ENCODE measurements at places on chromosomes 3 and 15.

- DNase-seq = peak; percentile 50
These were observed 497 bp downstream of the PARP16 start for GRCh38 chr15:65286069-65286703.

- DNase-seq = no peak
These were observed 1183.1 kb downstream of the ZPLD1 start for GRCh38 chr3:103617961-103618360.

GRCh38 chr15:81282911-81283310, 41.0 kb downstream of the STARD5 start:
- DNase-seq = no peak

- DNase-seq = no peak
These were observed 11.5 kb downstream of the GOLM2 start for GRCh38 chr15:44299997-44300396.

DNA sequence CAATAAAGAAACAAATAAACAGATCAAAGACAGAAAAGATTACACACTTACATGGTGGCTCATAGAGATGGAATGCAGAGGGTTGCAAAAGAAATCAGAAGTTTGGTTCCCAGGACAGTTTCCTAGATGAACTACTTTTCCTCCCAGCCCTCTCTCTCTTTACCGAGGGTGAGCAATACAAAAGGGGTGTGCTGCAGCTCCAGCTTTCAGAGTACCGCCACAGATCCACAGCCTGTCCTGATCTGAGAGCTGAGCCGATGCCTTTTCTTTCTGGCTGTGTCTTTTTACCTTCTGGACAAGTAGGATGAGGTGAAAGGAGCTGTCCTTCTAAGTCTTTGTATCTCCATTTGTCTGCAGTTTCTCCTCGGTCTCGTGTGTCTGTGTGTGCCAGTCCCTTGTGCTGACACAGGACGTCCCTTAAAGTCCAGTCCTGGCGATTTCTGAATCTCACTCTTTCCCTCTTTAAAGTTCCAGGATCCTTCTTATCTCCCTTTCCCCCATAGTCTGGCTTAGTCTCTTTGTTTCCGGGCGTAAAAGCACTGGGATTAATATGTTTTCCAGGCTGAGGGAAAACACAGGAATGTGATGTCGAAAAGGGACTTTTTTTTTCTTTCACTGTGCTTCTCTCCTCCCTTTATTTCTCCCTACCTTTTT, 540 bp downstream of the CCDC80 start:
- no peak for DNase-seq

- no peak for DNase-seq
These were observed 179.9 kb downstream of the RYR3 start for GRCh38 chr15:33490703-33491102.

- DNase-seq = no peak
These were observed 91.6 kb downstream of the CACNA2D3 start for GRCh38 chr3:54213907-54214306.

DNA sequence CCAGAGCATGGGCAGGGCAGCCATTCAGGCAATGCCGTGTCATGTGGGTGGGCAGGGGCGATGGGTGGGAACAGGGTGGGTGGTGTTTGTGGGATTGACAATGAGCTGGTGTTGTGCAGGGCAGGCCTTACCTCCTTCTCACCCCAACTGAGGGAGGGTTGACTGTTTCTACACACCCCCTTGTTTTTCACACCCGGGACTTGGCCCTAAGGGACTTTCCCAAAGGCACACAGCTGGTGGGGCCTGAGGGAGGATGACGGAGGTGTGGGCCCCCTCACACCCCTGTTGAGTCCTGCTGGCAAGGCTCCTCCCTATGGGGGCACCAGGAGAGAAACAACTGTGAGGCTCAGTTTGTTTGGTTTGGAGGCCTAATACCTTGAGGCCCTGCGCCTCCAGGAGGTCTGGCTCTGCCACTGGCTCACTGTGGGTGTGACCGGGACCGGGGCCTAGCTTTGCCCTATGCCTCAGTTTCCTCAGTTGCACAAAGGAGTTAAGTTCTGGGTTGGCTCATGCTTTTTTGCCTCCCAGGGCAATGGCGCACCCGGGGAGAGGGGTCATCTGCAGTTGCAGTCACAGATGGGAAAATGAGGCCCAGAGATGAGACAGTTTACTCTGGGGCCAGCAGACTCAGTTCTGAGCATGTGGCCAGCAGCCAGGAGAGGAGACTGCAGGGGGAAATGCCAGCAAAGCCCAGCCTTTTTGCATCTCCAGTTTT, 5.1 kb upstream of the DNAH1 start:
- no peak for DNase-seq

DNA sequence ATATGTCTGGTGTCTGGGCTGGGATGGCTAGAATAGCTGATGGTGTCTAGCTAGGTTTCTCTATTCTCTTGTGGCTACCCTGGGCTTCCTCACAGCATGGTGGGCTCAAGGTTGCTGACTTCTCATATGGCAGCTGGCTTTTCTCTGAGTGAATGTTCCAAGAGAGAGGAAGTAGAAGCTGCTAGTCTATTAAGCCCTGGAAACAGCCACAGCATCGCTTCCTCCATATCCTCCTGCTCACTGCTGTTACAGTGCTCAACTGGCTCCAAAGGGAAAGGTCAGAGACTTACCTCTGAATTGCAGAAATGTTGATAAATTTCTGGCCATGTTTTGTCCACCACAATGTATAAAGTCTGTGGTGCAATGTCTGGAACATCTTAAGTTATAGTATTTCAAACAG, 299.9 kb upstream of the ADAMTS9 start:
- DNase-seq = no peak

- DNase-seq = no peak
These were observed 57.5 kb upstream of the SETMAR start for GRCh38 chr3:4245671-4246070.

- no peak for DNase-seq
These were observed 104.5 kb downstream of the LSAMP start for GRCh38 chr3:116340680-116341216.

GRCh38 chr15:69016021-69016595, 1.6 kb downstream of the NOX5 start:
- no peak for DNase-seq

DNA sequence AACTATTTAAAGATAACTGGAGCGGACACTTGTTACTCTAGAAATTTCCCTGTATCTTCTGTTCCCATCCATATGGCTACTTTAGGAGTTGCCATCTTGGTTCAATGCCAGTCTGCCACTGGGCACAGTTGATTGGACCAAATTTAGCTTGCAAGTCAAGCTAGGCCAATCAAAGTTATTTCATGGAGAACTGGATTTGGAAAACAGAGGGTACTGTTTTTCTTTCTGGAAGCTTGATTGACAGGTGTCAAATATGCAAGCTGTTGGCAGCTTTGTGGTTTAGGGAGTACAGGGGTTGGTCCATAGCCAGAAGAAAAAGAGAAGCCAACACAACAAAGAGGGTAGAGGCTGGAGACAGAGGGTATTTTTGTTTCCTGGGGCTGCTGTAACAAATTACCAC, 33.4 kb upstream of the KLHL25 start:
- no peak for DNase-seq

DNA sequence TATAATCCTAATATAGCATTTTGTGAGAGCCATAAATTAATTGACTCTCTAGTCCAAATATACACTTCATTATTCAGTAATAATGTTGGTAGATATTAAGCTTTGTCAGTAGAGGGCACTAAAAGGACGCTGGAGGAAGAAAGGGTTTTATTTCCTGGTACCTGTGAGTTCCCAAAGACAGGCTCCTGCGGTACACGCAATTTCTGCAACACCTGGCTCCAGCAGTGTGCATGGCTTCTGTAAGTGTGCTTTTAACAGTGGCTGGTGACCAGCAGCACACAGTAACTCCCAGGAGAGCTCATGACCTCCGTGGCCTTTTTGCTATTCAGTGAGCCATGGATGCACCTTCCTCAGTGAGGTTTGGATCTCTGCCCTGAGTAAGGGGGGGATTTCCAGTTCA, 338.3 kb upstream of the ZNF385D start:
- peak; percentile 26 for DNase-seq

DNA sequence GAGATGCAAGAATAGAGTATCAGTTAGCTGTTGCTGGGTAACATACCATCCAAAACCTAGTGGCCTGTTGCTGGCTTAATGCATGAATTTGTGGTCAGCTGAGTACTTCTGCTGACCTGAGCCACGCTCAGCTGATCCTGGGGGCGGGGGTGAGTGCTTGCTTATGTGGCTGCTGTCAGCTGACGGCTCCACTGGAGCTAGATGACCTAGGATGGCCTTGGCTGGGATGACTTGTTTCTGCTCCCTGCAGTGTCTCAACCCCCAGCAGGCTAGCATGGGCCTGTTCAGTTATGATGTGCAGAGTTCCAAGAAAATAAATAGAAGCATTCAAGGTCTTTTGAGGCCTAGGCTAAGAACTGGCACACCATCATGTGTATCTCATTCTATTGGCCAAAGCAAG, 63.9 kb downstream of the FBLN2 start:
- DNase-seq = no peak

GRCh38 chr3:74605437-74605836, 9.0 kb downstream of the CNTN3 start:
- DNase-seq = peak; percentile 62

DNA sequence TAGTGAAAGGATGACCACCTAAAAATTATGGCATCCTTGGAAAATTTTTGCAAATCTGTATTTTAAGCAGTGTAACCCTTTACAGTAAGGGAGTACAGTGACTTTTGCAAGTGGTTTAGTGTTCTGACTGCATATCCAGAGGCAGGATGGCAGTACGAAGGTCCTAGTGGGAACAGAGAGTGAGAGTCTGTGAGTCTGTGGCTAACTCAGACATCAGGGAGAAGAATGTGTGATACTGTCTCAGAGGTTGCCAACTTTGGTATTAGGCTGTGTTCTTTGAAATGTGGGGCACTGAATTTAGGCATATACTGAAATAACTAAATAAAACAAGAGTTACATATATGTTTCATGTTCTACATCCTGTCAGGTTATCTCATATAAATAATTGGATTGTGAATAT, 25.7 kb downstream of the PRKCI start:
- no peak for DNase-seq

GRCh38 chr3:182258538-182259177, 534.6 kb upstream of the ATP11B start:
- peak; percentile 88 for DNase-seq

DNA sequence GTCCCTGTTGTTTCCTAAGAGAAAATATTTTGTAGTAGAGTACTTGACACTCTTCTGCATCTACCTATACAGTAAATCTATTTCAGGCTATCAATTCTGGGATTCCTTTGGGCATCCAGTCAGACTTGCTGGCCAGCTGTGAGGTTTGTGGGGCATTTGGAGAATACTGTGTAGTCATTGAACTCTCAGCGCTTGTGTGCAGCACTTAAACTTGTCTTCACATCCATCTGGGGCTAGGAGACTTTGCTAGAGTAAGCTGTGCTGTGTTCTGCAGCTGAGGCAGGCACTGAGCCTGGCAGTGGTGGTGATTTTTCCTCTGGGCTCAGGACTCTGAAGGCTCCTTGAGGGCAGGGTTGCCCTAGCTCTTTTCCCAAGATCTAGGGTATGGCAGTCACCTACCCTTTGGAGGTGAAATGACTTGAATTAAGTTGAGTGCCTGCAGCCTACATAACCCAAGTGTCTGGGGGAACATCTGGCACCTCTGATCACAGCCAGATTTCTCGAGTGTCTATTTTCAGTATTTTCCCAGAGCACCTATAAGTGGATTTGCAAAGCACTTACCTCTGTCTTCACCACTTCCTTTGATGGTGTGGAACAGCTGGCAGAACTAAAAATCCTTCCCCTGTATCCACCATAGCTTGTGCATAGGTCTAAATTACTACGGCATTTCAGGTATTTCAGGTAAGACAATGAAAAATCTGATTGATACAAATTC, 19.3 kb downstream of the CLSTN2 start:
- DNase-seq = no peak

DNA sequence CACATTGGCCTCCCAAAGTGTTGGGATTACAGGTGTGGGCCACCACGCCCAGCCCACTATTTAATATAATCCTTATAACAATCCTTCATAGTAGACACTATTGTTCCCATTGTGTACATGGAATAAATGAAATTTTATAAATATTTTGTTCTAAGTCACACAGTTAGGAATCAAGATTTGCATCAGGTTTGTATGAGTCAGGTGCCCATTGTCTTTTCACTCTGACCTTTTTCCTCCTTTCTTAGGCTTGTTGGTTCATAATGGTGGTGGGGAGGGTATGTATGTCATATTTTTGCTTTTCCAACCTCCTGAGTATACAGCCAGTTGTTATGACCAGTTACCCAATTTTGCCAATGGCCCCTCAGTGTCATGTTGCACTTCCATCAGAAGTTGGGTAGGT, 18.0 kb upstream of the SLC30A4 start:
- no peak for DNase-seq

DNA sequence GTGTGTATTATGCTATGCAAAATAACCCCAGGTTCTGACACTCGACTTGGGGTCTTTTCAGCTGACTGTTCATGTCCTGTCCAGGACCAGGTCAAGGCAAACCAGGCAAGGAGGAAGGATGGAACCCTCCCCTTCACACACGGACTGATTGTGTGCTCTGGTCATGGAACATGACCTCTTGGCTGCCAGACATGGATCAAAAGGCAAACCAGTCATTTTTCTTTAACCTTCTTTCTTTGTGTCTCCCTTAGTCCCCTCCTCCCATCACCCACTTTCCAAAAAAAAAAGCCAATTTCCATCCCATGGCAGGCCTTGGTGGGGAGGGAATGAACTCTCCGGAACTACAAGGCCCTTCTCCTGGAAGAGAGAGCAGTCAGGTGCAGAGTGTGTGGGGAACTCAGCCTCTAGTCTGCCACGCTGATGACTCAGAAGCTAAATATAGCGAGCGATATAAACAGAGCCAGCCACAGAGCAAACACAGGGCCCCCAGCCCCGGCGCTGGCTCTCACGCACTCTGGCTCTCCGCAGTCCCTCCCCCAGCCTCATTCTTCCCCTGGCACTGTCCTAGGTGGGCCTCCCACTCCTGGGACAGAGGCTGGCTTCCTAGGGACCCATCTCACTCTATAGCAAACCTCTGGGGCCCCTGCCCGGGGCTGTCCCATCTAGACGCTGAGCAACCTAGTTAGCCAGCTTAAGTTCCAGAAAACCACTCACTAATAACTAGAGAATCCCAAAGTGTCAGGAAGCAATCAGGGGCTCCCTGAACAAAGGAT, 10.0 kb downstream of the BMF start:
- peak; percentile 69 for DNase-seq

DNA sequence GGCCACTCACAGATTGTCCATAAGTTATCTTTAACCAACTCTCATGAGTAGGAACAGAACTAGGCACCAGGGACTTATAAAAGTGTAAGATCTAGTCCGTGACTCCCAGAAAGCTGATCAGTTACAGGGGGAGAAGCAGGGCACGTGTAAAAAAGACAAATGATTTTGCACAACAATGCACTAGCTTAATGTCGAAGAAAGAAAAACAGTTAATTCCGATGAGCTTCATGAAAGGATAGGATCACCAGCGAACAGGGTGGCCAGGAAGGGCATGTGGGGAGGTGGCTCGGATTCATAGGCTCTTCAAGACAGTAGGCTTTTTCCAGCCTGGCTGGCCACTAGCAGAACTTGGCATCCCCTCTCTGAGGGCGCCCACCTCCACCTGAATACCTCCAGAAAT, 90.0 kb downstream of the IL5RA start:
- no peak for DNase-seq

DNA sequence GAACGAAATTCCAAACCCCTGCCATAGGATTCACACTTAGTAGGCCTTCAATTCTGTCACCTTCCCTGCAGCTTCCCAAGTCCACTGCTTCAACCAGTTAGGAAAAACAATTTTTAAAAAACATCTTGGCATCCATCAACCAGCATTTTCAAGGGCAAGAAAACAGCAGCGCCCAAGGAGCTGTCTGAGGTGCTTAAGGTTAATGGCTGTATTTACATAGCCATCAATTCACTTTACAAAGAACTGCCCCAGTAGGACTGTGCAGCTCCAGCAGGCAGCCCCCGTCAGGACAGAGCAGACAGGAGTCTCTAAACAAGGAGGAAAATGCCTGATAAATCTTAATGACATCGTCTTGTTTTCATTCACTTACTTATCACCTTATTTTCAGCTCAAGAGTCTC, 13.3 kb downstream of the TAFA4 start:
- no peak for DNase-seq
